ENCODE measurements at places on chromosomes 6 and 20. TPM values are rescaled to one million over a fixed set of nuclear protein-coding genes. Genes with fewer than 3 reads are reported as not detected.

DNA sequence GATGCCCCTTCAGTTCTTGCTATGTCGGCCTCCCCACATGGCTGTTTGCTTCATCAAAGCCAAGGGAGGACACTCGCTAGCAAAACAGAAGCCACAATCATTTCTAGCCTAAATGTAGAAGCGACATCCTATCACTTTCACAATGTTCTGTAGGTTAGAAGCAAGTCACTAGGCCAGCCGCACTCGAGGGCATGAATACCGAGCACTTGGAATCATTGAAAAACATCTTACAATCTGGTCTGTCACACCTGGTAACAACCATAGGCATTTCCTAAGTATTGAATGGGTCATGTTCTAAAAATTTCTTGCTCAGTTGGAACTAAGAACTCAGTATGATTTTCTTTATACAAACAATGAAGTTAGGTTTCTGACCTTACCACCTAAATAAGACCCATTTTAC lies 192.3 kb downstream of the AIG1 start:
- no peaks in the 10 kb centered on the region for H3K36me3 ChIP-seq
- H3K4me1 ChIP-seq, result no peaks in the 10 kb centered on the region
- DNase-seq, result no peak
- H3K27ac ChIP-seq, result no peak overlapping the region

The CASP8AP2 gene
- 5.3 TPM for total RNA-seq

DNA sequence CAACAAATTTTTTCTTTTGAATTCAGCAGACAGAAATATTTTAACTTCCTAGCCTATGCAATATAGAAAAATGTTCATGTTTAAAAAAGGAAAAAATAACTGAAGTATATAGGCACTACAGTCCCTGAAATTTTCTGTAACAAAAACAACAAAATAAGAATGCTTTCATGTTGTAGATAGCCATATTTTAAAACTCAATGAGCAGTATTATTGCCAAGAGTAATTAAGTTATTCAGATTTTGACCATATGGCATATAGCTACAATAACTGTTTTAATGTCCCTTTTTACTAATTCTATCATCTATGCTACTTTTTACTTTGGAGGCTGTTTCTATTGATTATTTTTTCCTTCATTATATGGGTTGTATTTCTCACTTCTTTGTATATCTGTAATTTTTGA lies 283.3 kb upstream of the RIMS1 start:
- no peaks in the 10 kb centered on the region for H3K36me3 ChIP-seq
- no peak overlapping the region for H3K27ac ChIP-seq
- no peak for DNase-seq
- no peak overlapping the region for H3K4me3 ChIP-seq

The MOG gene
- total RNA-seq, result not detected

- no peaks in the 10 kb centered on the region for H3K4me1 ChIP-seq
- no peaks in the 10 kb centered on the region for H3K36me3 ChIP-seq
- H3K27ac ChIP-seq, result no peak overlapping the region
These were observed 41.1 kb downstream of the CLIC5 start for GRCh38 chr6:45974596-45974995.

- H3K27ac ChIP-seq, result no peak overlapping the region
- no peaks in the 10 kb centered on the region for H3K36me3 ChIP-seq
These were observed 376.4 kb downstream of the HACE1 start for GRCh38 chr6:104483225-104483834.

DNA sequence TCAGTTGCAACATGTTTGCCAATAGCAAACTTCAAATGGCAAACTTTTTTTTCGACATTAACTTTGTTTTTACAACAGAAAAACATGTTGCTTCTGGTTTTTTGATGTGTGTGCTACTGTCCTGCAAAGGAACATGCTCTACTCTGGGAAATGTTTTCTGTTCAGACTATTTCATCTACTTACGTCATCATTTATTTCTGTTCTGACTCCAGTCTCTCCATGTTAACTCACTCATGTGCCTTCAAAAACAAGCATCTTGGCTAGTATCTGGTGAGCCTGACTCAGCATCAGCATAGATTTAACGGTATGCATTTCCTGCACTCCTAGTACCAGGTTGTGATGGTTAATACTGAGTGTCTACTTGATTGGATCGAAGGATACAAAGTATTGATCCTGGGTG lies 36.1 kb upstream of the MAP7 start:
- DNase-seq, result no peak
- H3K27ac ChIP-seq, result no peak overlapping the region
- no peak overlapping the region for H3K4me3 ChIP-seq
- no peaks in the 10 kb centered on the region for H3K27me3 ChIP-seq

GRCh38 chr6:9711365-9711764 lies 703.5 kb downstream of the TFAP2A start:
- H3K36me3 ChIP-seq, result no peaks in the 10 kb centered on the region
- H3K4me3 ChIP-seq, result no peak overlapping the region
- H3K27ac ChIP-seq, result no peak overlapping the region
- H3K4me1 ChIP-seq, result no peaks in the 10 kb centered on the region

The GFOD1 gene
- 1.9 TPM for total RNA-seq

The PTPRK gene
- total RNA-seq, result 60.6 TPM

- no peaks in the 10 kb centered on the region for H3K4me1 ChIP-seq
- no peak for DNase-seq
- H3K27me3 ChIP-seq, result no peaks in the 10 kb centered on the region
- H3K4me3 ChIP-seq, result no peak overlapping the region
These were observed 12.3 kb upstream of the SLA2 start for GRCh38 chr20:36658300-36658699.

- H3K27me3 ChIP-seq, result no peaks in the 10 kb centered on the region
- H3K36me3 ChIP-seq, result no peaks in the 10 kb centered on the region
- no peak overlapping the region for H3K4me3 ChIP-seq
- no peaks in the 10 kb centered on the region for H3K4me1 ChIP-seq
- peak; percentile 22 for DNase-seq
These were observed 18.6 kb downstream of the TREML2 start for GRCh38 chr6:41182069-41183034.
